ENCODE measurements at places on chromosomes 4 and X.

GRCh38 chrX:72317139-72317538 lies 11.4 kb upstream of the CITED1 start:
- DNase-seq, result no peak

DNA sequence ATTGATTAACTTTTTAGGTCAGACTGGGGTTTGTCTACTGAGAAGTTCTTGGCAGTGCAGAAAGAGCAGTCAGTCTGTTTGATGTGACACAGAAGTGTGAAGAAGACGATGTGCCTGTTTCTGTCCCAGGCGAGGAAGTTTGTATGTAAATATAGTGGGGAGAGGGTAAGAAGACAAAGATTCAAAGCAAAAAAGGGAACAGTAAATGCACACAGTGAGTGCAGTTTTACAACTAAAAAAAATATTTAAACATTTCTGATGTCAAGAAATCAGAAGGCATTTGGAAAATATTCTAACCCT lies 264.9 kb downstream of the RAPGEF2 start:
- DNase-seq, result no peak

DNA sequence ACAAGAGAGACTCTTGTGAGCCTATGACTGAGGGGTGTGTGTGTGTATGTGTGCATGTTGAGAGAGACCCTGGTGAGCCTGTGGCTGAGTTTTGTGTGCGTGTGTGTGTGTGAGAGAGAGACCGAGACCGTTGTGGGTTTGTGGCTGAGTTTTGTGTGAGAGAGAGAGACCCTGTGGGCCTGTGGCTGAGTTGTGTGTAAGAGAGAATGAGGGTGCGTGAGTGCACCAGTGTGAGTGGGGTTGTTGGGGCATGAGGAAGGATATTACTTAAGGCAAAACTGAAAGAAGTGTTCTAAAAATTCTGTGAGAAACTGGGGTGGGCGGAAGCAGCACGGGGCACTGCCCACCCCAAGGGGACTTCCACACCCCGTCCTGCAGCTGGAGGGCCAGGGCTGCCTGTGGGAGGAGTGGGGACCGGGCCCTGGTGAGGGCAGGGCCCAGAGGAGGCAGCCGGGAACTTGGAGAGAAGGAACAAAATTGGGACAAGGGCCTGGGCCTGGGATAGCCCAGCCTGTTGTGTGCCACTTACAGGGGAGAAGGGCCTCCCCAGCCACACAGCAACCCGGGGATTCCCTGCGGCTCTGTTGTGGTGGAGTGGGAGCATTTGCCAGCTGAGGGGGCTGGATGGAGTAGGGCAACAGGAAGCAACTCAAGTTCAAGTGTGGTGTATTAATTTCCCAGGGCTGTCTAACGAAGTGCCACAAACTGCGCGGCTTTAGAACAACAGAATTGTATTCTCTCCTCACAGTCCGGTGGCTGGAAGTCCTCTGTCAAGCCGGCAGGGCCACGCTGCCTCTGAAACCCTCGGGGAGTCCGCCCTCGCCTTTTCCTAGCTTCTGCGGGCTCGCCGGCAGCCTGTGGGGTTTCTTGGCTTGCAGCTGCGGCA lies 22.1 kb downstream of the TMEM131L start:
- DNase-seq, result no peak

GRCh38 chr4:74377714-74378113 lies 12.8 kb downstream of the EREG start:
- no peak for DNase-seq

GRCh38 chrX:130566028-130566683 lies 164.4 kb downstream of the RBMX2 start:
- DNase-seq, result no peak

GRCh38 chr4:15875663-15876460 lies 62.7 kb downstream of the FGFBP1 start:
- DNase-seq, result no peak

All from Right ventricle myocardium inferior (tissue), 1 donor.